ENCODE measurements at places on chromosomes 1 and 21.

DNA sequence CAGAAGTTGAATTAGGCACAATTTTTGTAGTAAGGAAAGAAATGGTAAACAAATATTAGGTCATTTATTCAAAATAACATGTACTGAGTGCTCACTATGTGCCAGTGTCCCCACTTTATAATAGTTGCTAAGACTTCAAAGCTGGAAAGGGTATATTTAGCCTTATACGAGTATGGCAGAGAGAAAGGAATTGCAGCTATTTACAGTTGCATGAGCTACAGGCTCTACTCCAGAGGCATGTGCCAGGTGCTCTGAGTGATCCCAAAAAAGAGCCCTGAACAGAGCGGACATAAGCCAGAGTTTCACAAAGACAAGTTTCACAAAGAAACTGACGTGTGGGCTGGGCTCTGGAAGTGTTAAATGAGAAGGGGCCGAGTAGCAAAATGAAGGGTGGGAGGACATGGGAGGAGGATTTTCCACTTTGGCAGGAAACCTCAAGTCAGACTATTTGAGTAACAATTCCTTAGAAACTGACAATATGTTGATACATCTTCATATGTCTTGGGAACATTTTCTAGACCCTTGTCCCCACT, 40.9 kb downstream of the FASLG start:
- no peak for DNase-seq

DNA sequence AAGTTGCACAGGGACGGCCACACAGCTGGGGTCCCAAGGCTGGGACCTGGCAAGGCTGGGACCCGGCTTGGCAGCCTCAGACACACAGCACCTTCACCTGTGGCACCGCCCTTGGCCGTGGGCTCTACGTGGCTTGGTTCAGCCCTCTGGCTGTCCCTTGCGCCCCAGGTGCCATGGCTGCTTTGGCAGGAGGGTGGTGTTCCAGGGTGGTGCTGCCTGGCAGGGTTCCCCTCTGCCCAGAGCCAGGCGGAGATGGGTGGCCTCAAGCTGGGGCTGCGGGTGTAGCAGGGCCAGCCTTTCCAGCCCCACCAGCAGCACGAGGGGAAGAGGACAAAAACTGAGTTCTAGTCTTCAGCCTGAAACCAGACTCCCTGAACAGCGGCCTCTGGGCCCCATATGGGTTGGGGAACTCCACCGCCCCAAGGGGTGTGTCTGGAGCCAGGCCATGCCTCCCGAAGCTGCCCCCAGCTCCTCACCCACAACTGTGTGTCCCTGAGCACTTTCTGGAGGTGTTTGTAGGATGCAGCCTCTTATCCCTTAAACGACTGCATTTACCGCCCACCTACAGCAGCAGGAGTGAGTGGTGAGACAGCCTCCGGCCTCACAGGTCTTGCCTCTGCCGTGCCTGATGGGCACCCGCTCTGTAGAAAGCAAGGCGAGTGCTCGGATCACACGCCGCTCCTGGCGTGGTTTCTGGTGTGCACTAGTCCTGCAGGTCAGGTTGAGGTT, 92.3 kb downstream of the PDE9A start:
- no peak for DNase-seq

- DNase-seq: no peak
Measured at GRCh38 chr1:98498651-98499050, 162.9 kb upstream of the SNX7 start.

GRCh38 chr1:11714831-11715575, 20.9 kb upstream of the AGTRAP start:
- no peak for DNase-seq

GRCh38 chr1:65541161-65541560, 120.7 kb downstream of the LEPR start:
- DNase-seq: no peak
